Esophagus muscularis mucosa (tissue), 4 donors: ENCODE measurements at places on chromosomes 12 and 14. TPM values are rescaled to one million over a fixed set of nuclear protein-coding genes. Genes with fewer than 3 reads are reported as not detected.

GRCh38 chr14:91329486-91330014, 85.0 kb upstream of the GPR68 start:
- no peak overlapping the region for H3K27ac ChIP-seq
- peaks cover 43% of the 10 kb centered on the region for H3K4me1 ChIP-seq
- no peaks in the 10 kb centered on the region for H3K27me3 ChIP-seq

GRCh38 chr14:104559804-104560585, 19.6 kb upstream of the C14orf180 start:
- peaks cover 8% of the 10 kb centered on the region for H3K27me3 ChIP-seq
- no peaks in the 10 kb centered on the region for H3K36me3 ChIP-seq
- H3K27ac ChIP-seq: no peak overlapping the region

DNA sequence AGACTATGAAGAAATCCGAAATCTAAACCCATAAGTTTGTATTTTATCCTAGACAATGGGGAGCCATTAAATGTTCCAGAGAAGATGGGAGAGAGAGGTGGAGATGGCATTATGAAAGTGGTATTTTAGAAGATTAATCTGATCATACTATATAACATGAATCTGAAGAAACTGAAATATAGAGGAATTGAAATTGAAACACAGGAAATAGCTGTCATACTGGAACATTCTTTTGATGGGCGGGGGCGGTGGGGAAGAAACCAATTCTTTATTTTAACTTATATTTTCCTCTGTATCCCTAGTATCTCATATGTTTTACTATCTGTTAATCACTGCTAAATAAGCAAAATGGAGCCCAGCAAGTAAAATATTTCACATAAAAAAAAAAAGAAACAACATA, 27.0 kb upstream of the FOXN3 start:
- H3K36me3 ChIP-seq: no peaks in the 10 kb centered on the region
- H3K4me1 ChIP-seq: no peaks in the 10 kb centered on the region
- H3K27me3 ChIP-seq: no peaks in the 10 kb centered on the region
- no peak overlapping the region for H3K4me3 ChIP-seq
- H3K27ac ChIP-seq: no peak overlapping the region

DNA sequence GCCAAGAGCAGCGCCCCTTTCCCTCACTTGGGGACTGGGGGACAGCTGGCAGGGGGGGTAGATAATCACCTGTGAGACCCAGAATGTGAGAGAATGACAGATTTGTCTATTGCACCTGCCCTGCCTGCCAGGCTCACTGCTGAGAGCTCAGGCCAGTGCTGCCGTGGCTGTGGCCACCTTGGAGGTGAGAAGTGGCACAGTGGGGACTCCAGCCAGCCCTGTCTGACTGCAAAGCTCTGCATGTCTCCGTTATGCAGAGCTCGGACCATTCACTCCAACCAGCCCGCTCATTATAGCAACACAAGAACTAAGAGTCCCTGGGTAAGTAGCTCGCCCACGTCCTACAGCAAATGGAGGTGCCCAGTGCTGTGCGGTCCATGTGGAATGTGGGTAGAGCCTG, 88.8 kb downstream of the DICER1 start:
- H3K36me3 ChIP-seq: no peaks in the 10 kb centered on the region
- no peak for DNase-seq
- no peak overlapping the region for H3K27ac ChIP-seq
- H3K27me3 ChIP-seq: no peaks in the 10 kb centered on the region
- no peak overlapping the region for H3K4me3 ChIP-seq
- H3K4me1 ChIP-seq: peaks cover 12% of the 10 kb centered on the region

DNA sequence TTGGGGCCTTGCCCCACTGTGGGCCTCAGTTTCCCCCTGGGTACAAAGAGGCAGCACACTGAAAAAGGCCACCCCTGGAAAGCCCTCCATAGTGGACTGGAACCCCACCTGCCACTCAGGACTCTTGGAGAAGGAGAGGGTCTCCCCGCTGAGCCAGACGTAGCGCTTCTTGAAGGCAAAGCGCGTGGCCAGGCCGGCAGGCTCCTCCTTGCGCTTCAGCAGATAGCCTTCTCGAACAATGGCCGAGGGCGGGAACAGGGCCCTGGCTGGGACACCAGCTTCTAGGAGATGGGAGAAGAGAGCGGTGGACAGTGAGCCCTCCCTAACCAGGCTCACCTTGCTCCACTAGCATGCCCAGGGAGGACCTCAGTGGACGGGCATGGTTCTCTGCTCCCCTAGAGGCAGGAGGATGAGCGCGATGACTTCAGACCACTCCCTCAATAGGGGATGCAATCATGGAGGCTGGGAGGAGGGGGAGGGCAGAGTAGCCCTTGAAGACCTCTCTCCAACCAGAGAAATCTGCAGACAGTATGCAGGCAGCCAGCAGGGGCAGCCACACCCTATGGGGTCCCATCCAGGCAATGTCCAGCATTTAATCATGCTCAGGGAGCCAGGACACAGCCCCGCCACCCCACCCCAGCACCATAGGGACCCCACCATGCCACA, 29.8 kb downstream of the RASAL1 start:
- no peak overlapping the region for H3K4me3 ChIP-seq
- no peak for DNase-seq
- H3K36me3 ChIP-seq: no peaks in the 10 kb centered on the region
- peaks cover 7% of the 10 kb centered on the region for H3K4me1 ChIP-seq
- peaks cover 10% of the 10 kb centered on the region for H3K27me3 ChIP-seq
- H3K27ac ChIP-seq: no peak overlapping the region

- H3K27me3 ChIP-seq: no peaks in the 10 kb centered on the region
- no peaks in the 10 kb centered on the region for H3K36me3 ChIP-seq
- no peaks in the 10 kb centered on the region for H3K4me1 ChIP-seq
These were observed 674.8 kb downstream of the TMTC2 start for GRCh38 chr12:83361475-83361874.

DNA sequence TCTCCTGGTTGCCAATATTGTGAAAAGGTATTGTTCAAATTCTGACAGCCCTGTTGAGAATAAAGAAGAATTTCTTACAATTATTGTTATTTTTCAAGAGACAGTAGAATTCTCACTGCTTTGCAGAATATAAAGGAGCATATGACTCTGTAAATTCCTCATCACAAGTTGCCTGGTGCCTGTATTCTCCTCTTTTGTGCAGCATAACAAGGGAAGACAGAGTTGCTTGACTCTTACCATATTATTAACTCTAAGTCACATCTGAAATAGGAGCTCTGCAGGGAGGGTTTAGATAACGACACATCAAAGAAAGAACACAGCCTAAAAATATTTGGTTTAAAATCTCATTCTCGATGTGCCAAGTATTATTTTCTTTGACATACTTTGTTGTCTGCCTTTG, 31.1 kb downstream of the MYF5 start:
- no peaks in the 10 kb centered on the region for H3K4me1 ChIP-seq
- no peak for DNase-seq
- H3K27me3 ChIP-seq: no peaks in the 10 kb centered on the region
- H3K4me3 ChIP-seq: no peak overlapping the region

Gene IRF2BPL
- total RNA-seq: 97.1 TPM

Gene ZNF839
- total RNA-seq: 7.6 TPM

Gene AICDA
- not detected for total RNA-seq
